ENCODE measurements at places on chromosomes 13 and 19. TPM values are rescaled to one million over a fixed set of nuclear protein-coding genes. Genes with fewer than 3 reads are reported as not detected.
A peak's percentile ranks its signal among the peaks of the same experiment; 100 is the strongest.

DNA sequence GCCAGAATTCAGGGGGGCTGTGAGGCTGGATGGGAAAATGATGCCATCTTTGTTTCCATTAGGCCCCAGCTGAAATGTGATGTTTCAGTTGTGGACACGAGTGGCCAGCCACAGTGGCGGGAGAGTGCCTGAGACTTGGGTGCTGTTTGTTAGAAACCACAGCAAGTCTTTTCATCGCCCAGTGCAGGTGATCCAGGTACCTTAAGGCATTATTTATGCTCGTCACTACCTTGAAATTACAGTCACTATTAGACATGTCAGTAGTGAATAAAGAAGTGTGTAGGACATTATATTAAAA is 82.5 kb upstream of the TM9SF2 start:
- no peak for DNase-seq

DNA sequence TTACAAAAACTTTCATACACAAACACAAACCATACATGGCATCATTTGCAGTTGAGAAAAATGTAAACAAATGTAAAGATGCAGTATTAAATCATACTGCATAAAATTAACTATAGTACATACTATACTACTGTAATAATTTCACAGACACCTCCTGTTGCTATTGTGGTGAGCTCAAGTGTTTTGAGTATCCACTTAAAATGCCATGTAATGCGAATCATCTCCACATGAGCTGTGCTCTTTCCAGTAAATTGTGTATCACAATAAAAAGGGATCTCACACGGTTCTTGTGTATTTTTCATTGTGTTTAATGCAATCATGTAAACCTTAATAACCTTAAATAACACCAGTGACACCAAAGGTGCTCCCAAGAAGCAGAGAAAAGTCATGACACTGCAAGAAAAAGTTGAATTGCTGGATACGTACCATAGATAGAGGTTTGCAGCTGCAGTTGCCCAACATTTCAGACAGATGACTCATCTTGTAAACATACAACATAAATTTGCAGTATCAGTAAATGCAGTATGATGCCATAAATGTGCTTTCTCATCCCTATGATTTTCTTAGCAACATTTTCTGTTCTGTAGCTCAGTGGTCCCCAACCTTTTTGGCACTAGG is 166.6 kb downstream of the RAP2A start:
- no peak for DNase-seq

GRCh38 chr19:49151267-49152118 is 3.7 kb downstream of the HRC start:
- DNase-seq, result no peak

DNA sequence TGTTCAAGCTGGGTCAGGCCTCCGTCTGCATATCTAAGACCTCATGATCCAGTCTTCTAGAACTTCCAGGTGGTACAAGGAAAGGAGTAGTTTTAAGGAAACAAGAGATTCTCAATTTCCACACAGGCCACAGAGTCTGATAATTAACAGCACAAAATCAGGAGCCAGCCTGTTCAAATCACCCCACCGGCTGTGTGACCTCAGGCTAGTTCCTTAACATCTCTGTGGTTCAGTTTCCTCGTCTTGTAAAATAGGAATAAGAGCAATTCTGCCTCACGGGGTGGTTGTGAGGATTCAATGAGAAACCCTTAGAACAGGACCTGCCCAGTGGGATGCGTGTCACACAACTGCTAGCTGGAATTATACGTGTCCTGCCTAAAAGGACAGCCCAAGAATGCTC is 25.6 kb downstream of the FCGBP start:
- DNase-seq, result no peak

GRIN3B gene
- not detected for total RNA-seq

DNA sequence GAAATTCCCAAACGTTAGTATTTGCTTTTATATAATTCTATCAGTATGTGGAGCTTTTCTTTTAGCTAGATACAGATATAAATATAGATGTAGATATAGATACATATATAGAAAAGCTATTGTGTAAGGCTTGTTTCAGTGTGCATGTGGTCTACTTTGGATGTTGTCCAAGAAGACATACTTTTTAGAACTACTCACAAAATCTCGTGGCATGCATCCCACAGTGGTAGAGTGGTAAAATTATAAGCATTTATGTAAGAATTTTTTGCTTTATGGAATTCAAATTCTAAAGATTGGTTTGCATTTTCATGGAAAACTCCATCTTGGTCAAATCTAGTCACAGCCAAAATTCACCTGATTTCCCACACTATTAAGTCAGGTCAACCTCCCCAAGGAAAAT is 880.4 kb downstream of the EFNB2 start:
- no peak for DNase-seq

DNA sequence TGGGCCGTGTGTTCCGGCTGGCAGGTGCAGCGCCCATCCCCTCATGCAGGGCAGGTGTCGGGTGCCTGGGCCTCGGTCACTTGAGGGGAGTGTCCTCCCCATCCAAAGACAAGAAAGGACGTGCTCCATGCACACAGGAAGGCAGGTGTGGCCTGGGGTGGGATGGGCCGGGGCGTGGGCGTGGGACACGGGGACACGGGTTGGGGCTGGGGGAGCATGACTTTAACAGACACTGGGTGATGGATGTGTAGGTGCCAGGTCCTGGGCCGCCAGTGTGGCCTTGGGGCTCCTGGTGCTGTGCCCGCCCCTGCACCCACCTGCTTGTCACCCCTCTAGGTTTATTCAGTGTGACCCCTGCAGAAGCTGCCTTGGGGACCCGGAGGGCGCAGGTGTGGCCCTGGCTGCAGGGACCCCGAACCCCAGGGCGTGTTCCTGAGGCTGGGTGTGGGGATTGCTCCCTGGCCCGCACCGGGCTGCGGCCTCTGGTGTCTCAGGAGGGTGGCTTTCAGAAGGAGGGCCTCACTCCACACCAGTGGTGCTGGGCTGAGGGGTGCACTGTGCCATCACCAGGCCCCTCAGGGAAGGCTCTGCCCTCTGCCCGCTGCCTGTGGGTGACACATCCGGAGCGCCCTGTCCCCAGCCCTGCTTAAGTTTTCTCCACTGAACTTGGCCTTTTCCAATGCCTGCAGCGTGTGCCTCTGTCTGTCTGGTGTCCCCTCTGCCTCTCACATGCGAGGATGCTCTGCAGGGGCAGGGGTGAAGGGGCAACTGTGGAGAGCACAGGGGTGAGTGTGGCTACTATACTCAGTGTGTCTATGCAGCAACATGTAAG is 5.2 kb downstream of the TMEM255B start:
- no peak for DNase-seq

DNA sequence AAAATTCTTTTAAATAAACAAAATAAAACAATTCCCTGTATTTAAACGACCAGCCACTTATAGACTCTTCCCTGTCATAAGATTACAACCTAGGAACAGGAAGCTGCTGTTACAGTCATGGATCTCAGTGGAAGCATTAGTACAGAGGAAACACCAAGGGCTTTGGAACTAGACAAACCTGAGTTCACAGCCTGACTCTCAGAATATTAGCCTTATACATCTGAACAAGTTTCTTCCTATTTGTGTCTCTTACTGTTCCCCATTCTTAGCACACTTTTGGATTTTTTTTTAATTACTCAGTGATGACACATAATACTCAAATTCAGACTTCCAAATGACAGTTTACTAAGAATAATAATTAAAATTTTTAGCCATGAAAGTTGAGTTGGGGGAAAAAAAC is 46.1 kb downstream of the ZDHHC20 start:
- no peak for DNase-seq

- DNase-seq, result no peak
These were observed 94.7 kb downstream of the CDADC1 start for GRCh38 chr13:49342454-49342853.

- DNase-seq, result no peak
These were observed 5.7 kb upstream of the THSD1 start for GRCh38 chr13:52411629-52412028.

IL12RB1 gene
- total RNA-seq, result 0.91 TPM

DNA sequence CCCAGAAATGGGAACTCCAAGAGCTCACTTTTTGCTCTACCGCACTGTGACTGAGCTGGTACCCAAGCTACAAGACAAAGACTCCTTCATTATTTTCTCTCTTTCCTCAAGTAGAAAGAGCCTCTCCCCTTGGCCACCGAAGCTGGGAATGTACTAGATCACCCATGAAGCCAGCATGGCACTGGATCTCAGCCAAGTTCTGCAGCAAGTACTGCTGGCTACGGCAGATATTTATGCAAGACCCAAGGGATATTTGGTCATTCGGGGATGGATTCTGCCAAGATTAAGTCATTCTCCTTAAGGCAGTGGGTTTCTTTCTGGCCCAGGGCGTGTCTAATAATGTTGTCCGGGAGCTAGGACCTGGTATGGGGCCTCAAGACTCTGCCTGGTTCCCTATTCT is 633.5 kb downstream of the SLITRK1 start:
- no peak for DNase-seq

GRCh38 chr19:16445238-16446107 is 26.3 kb downstream of the EPS15L1 start:
- no peak for DNase-seq

DNA sequence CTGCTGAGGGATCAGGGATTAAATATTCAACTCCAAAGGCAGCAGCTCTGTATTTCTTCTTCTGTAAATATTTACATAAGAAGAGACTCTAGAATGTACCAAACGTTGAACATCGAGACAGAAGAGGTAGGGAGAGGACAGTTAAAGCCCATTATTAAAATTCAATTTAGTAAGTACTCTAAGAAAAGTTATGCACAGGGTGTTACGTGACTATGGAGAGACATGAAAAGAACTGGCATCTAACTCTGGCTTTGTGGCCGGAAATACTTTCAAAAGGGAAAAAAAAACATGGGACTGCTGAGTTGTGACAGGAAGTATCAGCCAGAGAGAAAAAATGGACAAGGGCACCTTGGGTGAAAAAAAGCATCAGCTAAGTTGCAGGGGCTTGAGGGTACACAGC is 36.7 kb downstream of the LNX2 start:
- DNase-seq, result no peak

DNA sequence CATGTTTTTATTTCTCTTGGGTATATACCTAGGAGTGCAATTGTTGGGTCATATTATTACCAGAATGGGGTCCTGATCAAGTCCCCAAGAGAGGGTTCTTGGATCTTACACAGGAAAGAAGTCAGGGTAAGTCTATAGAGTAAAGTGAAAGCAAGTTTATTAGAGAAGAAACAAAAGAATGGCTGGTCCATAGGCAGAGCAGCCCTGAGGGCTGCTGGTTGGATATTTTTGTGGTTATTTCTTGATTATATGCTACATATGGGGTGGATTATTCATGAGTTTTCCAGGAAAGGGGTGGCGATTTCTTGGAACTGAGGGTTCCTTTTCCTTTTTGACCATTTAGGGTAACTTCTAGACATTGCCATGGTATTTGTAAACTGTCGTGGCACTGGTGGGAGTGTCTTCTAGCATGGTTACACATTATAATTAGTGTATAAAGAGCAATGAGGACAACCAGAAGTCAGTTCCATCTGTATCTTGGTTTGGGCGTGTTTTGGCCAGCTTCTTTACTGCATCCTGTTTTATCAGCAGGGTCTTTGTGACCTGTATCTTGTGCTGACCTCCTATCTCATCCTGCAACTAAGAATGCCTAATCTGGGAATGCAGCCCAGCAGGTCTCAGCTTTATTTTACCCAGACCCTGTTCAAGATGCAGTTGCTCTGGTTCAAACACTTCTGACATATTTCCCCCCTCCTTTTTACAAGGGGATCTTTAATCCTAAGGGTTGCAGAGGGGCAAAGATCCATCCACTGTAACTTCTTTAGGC is 41.1 kb downstream of the CEACAM1 start:
- DNase-seq, result no peak

DNA sequence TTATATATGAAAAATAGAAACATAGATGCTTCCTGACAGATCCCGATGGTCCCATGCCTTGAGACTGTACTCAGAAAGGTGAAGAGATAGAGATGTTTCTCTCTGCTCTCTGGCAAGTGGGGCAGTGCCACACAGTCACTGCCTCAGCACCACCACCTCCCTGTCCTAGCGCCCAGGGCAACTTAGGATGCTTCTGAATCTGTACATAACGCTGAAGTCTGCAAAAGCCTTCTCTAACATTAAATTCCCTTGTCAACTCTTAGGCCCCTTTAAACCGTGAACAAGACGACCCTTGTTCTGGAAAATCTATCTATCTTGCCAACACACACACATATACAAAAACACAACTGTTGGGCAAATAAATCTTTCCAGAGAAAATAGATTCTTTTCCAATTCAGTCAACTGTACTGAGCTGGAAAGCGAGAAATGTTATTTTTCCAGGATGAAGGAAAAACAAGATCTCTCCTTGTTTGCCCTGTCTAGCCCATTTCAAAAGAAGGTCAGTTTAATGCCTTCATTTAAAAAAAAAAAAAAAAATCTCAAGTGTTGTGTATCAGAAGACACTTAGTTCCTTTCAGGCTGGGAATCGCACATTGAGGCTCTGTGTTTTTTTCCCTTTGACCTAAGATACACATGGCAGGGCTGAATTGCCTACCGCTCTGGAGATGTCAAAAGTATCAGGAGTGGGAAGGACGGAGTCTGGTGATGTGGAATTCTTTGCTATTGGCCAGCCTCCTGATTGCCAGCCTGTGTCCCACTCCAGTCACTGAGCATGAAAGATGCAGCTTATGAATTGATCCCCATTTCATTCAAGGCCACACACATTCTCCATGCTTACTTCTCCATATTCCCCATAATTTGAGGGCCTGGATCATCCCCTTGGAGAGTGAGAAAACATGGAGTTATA is 241.4 kb downstream of the LACC1 start:
- DNase-seq, result peak; percentile 29

DNA sequence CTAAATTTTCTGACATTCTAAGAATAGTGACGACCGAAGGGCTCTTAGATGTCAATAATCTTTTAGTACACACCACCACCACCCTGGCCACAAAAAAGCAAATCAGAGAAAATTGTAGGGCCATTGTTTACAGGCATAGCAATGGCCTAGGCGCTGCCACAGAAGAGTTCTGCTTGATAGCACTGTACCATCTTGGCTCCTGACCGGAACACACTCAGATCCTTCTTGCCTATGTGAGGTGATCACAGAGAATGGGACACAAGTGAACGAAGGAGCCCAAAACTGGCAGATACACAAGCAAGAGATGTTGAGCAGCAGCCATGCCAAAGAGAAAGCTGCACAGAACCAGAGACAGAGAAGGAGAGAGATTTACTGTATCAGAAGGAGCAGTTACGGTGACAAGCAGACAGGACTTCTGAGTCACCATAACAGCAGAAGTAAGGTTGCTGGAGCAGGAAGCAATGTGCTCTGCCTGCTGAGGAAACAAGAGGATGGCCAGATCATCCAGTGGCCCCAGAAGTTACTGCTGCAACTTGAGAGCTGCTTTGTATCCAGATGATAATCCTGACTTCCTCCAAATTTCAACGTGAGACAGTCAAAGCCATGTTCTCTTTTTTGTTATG is 105.2 kb downstream of the SLITRK6 start:
- DNase-seq, result no peak

DNA sequence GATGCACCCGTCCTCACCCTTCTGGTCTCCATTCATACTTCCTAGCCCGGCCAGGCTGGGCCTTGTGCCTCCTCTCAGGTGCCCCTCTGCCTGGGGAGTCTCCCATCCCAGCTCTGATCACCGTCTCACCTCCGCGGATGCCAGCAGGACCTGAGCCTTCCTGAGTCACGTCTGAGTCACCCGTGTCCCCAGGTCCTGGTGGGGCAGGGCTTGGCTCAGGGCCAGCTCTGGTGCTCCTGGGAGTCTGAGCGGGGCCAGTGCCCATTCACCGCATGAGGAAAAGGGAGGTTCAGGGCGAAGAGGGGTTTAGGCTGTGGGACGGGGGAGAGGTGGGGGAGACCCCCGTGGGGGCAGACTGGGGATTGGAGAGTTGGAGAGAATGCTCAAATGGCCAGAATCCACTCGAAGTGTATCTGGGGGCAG is 593 bp downstream of the ATP8B3 start:
- DNase-seq, result no peak

ADPRHL1 gene
- 8.6 TPM for total RNA-seq

GRCh38 chr13:114111577-114111976 is 20.8 kb downstream of the RASA3 start:
- no peak for DNase-seq

- no peak for DNase-seq
These were observed at the start of gene MAST1 for GRCh38 chr19:12838182-12838885. MAST1 (plus strand) TSS chr19:12838515; CDS start chr19:12838573, 58 bp downstream.
